ENCODE measurements at places on chromosomes 6 and 20. TPM values are rescaled to one million over a fixed set of nuclear protein-coding genes. Genes with fewer than 3 reads are reported as not detected.

The PPP1R14C gene
- total RNA-seq: 0.18 TPM

The SNAP91 gene
- 2.1 TPM for total RNA-seq

The BTNL2 gene
- total RNA-seq: not detected

The OR5V1 gene
- total RNA-seq: not detected

The ZNF512B gene
- total RNA-seq: 10.8 TPM

The BMP6 gene
- total RNA-seq: 5.2 TPM

The WFDC6 gene
- total RNA-seq: not detected

The SNAP25 gene
- 15.5 TPM for total RNA-seq

The DEFB132 gene
- total RNA-seq: not detected

The SFT2D1 gene
- total RNA-seq: 36.5 TPM

The CAGE1 gene
- not detected for total RNA-seq

The SRSF12 gene
- 1.6 TPM for total RNA-seq

The HLA-DOB gene
- 0.62 TPM for total RNA-seq

The MYL9 gene
- 3,222 TPM for total RNA-seq

The SLC32A1 gene
- total RNA-seq: not detected

The NMBR gene
- 0.45 TPM for total RNA-seq

The PSMF1 gene
- total RNA-seq: 96.9 TPM

The ABT1 gene
- total RNA-seq: 10.7 TPM

The RXRB gene
- total RNA-seq: 55.4 TPM

The UCKL1 gene
- total RNA-seq: 27.2 TPM

The SLC22A2 gene
- total RNA-seq: 1.1 TPM

The KIAA0408 gene
- 1.9 TPM for total RNA-seq

The LY86 gene
- 2.6 TPM for total RNA-seq

The SMPDL3A gene
- total RNA-seq: 3.9 TPM

The USP49 gene
- total RNA-seq: 5.3 TPM

The GTSF1L gene
- not detected for total RNA-seq

The CLIC5 gene
- total RNA-seq: 9.2 TPM
